ENCODE measurements at places on chromosomes 6 and 20.
A peak's percentile ranks its signal among the peaks of the same experiment; 100 is the strongest.

DNA sequence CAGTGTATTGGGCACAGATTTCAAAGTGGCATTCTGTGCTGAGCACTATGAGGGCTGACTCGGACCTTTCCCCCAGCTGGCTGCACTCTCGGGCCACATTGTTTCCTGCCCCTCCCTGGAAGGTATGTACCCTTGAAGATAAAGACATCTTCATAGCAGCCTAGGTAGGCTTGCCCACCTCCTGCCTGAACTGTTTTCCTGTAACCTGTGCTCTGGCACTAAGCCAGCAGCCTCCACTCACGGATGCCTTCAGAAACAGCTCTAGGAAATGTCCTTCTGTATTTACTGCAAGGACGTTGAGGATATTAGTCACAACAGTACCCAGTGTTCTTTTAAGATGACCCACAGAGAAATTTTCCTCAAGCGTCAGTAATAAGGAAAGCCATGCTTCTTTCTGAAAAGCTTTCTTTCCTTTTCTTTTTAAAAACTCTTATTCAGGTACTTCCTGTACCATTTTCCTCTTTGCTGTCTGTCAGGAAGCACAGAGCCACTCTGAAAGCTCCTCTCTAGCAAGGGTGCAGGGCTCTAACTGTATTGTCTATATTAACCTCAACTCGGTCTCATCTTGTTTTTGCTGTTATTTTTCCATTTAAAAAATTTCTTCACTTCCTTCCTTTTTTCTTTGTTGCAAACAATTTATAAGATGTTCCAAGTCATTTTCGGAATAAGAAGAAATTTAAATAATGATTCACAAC, 43.5 kb downstream of the TTI1 start:
- DNase-seq: no peak

- no peak for DNase-seq
Observed at GRCh38 chr20:51034476-51034875, 11.6 kb upstream of the KCNG1 start.

DNA sequence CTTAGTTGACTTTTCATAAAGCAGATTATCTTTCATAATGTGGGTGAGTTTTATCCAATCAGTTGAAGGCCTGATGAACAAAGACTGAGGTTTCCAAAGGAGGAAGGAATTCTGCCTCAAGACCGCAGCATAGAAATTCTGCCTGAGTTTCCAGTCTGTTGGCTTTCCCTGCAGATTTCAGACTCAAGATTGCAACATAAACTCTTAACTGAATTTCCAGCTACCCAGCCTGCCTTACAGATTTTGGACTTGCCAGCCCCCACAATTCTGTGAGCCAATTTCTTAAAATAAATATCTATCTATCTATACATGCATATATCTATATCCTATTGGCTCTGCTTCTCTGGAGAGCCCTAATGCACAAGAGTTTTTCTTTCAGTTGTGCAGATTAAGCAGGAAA, 57.3 kb upstream of the SMLR1 start:
- DNase-seq: no peak

DNA sequence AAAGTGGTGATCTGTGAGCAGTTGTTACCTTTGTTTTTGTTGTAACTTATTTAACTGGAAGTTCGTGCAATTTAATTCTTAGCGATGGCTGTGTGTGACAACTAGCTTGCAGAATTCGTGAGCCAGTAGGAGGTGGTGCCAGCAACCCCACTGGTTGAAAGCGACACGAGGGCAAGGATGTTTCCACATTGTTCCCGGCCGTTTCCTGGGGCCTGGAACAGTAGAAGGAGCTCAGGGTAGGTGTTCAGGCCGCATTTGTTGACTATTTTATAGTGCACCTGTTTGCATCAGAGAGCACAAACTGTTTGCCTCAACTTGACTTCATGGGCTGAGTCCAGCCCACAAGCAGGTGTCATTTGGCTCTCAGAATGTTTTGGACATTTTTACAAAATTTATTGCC, 112.1 kb upstream of the PTPN1 start:
- no peak for DNase-seq

- peak; percentile 47 for DNase-seq
Observed at GRCh38 chr6:116531675-116532570, 13.6 kb downstream of the TRAPPC3L start.

- no peak for DNase-seq
Observed at GRCh38 chr6:165674155-165675029, 11.4 kb upstream of the PDE10A start.

GRCh38 chr20:20014659-20015058, 2.5 kb upstream of the NAA20 start:
- DNase-seq: no peak

DNA sequence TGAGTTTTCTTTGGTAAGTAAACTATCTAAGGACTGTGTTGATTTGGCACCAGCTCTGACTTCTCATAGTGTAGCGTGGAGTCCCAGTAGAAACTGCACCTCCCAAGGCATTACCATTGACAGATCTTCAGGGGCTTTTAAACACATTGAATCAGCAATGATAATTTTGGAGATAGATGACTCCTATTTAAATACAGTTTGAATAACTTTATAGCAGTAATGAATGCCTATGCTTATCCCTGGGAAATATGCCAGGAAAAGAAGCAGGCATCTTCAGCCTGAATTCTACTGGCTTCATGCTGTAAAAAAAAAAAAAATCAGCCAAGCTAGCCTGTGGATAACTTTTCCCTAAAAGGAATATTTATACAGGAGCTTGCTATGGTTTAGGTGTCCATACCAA, 895.9 kb downstream of the EYS start:
- no peak for DNase-seq

GRCh38 chr6:4666886-4667513, 109.2 kb upstream of the CDYL start:
- DNase-seq: no peak

- DNase-seq: peak; percentile 28
Observed at GRCh38 chr6:121187833-121188200, 146.5 kb downstream of the TBC1D32 start.

- no peak for DNase-seq
Observed at GRCh38 chr6:42383421-42384205, 68.1 kb downstream of the TRERF1 start.

GRCh38 chr6:108798670-108799353, 49.4 kb upstream of the ARMC2 start:
- no peak for DNase-seq

DNA sequence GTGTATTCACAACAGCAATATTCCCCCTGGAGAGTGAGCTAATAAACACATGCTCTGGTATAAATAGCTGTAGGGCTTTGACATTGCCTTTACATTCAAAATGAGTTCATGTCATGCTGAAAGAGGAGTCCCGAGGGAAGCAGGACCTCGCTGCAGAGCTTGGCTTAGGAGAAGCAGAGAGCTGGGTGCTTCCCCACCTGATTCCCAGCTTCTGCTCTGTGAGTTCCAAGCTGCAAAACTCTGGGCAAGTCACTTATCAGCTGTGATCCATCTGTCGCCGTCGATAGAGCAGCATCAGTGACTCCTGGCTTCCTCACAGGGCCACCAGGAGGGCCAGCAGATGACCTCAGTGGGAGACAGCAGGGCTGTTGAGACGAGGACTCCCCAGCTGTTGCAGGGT, 241.8 kb downstream of the ANKRD60 start:
- no peak for DNase-seq

DNA sequence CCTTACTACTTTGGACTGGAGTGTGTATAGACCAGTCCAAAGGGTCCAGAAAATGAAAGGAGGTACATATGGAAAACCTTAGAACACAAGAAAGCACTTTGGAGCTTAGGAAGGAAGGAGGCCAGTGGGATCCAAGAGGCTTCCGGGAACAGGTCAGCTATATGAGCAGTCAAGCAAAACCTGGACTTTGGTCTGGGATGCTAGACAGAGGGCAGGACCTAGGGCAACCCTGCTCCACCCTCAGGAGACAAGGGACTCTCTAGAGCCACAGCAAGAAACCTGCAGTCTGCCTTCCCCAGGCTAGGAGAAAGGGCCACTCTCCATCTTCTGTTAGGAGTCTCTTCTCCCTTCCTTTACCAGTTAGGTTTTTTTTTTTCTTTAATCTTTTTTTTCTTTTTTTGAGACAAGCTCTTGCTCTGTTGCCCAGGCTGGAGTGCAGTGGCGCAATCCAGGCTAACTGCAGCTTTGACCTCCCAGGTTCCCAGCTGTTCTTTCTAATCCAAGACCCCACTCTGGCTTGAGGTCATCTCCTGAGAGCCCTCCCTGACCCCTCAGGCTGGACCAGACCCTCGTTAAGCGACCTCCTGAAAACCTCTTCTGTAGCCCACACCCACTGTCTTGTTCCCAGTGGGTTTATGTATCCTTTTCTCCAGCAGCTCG, 4.6 kb downstream of the KCNK5 start:
- DNase-seq: no peak

- DNase-seq: no peak
Observed at GRCh38 chr6:158892266-158892665, 73.1 kb upstream of the EZR start.

DNA sequence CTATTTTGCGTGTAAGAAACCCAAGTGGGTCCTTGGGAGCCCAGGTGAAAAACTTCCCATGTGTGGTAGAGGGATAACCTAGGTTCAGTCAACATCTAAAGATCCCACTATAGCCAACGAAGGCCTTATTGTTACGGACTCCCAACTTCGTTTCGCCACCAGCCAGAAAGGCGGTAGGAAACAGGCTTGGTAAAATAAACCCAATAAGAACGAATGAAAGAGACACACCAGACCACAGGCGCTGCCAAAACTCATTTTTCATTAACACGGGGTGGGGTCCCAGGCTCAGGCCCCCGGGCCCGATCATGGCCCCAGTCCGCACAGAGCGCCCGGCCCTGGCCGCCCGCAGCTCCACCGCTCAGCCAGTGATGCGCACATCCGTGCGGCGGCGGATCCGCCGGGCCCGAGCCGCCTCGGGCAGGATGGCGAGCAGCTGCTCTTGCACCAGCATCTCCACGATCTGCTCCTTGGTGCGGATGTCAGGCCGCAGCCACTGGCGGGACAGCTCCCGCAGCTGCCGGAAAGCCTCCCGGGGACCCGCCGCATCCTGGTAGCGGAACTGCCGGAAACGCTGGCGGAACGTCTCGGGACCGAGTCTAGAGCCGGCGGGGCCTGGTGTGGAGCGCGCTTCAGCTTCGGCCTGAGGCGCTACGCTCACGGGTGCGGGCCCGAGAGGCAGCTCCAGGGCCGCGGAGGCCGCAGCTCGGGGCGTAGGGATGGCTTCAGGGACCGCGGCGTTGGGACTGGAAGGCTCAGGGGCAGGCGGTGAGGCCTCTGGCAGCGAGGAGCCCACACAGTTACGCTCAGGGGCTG, 709 bp downstream of the SCAND1 start:
- peak; percentile 15 for DNase-seq

- DNase-seq: no peak
Observed at GRCh38 chr6:98525860-98526259, 308.5 kb upstream of the POU3F2 start.

- DNase-seq: no peak
Observed at GRCh38 chr6:12198851-12199250, 91.3 kb upstream of the EDN1 start.

GRCh38 chr6:13437218-13437996, 50.0 kb downstream of the GFOD1 start:
- DNase-seq: no peak

- no peak for DNase-seq
Observed at GRCh38 chr6:145561095-145562072, 173.9 kb downstream of the EPM2A start.

DNA sequence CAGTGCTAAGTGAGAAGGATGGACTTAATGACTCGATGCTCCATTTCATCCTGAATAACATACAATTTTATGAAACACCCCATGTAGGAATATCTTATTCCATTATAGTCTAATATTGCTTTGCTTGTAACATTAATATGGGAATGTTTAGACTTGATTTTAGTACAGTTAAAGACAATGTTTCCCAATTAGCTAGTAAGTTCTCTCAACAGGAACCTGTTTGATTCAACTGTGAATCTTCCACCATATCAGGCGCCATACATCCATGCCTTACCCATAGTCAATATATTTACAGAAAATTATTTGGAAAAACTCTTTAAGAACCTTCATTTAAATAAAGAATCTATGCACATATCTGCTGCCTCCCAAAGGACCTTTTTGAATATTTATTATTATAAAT, 3.3 kb downstream of the NDRG3 start:
- DNase-seq: no peak

- DNase-seq: peak; percentile 4
Observed at GRCh38 chr6:69866351-69866769, at the start of gene COL19A1. Gene COL19A1 (plus strand): TSS chr6:69866556. CDS start chr6:69879568, 13,012 bp downstream.

- DNase-seq: no peak
Observed at GRCh38 chr6:141123497-141123896, 1009.2 kb upstream of the GJE1 start.

GRCh38 chr6:151098166-151098565, 141.6 kb upstream of the AKAP12 start:
- DNase-seq: no peak

DNA sequence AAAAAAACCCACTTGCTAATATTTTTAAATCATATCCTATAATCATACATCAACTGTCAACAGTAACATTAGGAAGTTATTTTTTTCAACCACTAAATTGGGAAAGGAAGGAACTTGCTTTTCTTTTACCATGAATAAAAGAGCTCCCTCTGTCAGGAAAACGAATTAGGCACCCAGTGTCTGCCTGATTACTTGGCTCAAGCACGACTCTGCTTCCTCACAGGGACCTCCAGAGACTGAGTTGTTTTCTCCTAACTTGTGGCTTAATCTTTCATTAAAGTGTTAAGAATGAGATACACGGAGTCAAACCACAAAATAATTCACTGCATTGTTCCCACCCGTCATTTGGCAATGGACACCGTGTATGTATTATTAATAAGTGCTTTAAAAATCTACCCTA, 1405.1 kb upstream of the EYS start:
- no peak for DNase-seq

GRCh38 chr20:51542033-51542570, 417 bp downstream of the NFATC2 start:
- peak; percentile 57 for DNase-seq

- no peak for DNase-seq
Observed at GRCh38 chr20:21315138-21315537, 12.0 kb downstream of the XRN2 start.

DNA sequence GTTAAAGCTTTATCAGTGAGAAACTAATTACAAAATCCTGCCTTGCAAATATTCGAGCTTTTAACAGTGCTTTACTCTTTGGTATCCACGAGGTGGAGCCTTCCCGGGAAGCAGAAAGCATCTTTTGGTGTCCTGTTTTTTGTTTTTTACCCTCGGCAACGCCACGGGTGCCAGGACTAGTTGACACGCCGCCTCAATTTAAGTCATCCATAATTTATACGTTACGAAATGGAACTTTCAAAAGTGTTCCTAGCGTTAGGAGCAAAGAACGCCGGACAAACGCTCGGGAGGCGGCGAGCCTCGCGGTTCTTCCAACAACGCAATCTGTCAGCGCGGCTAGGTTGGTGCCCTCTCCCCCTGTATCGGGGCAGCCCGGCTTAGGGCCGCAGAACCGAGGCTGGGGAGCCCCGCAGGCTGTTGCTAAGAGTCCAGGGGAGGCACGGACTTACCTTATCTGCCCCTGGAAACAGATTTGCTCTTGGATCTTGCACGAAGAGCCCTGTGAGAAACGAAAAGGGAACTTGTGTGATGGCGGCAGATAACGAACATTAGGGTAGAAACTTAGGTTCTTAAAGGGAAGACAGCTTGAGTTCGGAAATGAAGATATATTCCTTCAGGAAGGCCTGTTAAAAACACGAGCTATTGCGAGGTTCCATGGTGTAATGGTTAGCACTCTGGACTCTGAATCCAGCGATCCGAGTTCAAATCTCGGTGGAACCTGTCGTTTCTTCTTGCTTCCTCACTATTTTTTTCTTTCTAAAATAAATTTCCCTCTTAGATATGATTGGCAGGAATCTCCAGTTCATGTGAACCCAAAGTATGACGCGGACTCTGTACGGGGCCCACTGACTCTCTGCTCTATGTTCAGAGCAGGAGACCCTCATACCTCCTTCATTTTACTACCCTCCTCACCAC, 46.2 kb upstream of the ZNF184 start:
- peak; percentile 85 for DNase-seq

- DNase-seq: no peak
Observed at GRCh38 chr6:110816677-110817076, 1.4 kb upstream of the CDK19 start.

All from T47D (cell line).